ENCODE measurements at places on chromosomes 4 and X. TPM values are rescaled to one million over a fixed set of nuclear protein-coding genes. Genes with fewer than 3 reads are reported as not detected.
A peak's percentile ranks its signal among the peaks of the same experiment; 100 is the strongest.

GRCh38 chrX:12292996-12293765 lies 154.9 kb downstream of the FRMPD4 start:
- no peak for DNase-seq

- DNase-seq = peak; percentile 53
These were observed 338 bp upstream of the KLHL2 start for GRCh38 chr4:165207016-165207430.

GRCh38 chr4:178205826-178206225 lies 763.6 kb upstream of the AGA start:
- no peak for DNase-seq

Gene TENM3
- total RNA-seq = 1.7 TPM

DNA sequence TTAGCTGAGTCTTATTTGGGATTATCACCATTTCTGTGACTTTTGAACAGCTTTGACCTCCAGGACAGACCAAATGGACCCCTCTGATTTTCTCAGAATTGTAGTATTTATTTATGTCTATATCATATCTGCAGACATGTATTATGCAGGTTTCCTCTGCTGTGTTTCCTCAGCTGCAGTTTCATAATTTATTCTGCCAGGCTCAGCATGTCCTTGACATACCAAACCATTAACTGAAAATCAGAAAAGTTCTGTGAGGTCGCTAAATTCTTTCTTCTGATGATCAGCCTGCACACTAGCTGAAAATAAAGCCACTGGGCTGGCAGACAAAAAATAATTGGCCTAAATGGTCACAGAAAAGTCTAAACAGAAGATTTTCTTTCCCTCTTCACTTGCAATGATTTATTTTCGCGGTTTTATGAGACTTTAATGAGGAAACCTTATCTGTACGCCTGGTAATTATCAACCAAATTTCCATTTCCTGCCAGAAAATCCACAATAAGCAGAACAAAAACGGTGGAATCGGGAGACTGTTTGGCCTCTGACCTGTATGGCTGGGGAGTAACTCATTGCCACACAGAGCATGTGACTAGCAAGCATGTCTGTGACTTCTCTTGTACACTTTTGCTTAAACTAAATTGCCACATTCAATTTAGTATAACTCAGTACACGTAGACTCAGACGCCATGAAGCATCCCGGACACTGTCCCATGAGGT lies 150.9 kb downstream of the ENPP6 start:
- DNase-seq = no peak

Gene RBM47
- 331 TPM for total RNA-seq

All from Peyer's patch (tissue), 4 donors.